Stimulated activated CD8-positive, alpha-beta memory T cell treated with anti-CD3 and anti-CD28 coated beads, Interleukin-15, amount 100 ng/mL, for 48 hours (primary cell): ENCODE measurements at places on chromosomes 5 and 9.
A peak's percentile ranks its signal among the peaks of the same experiment; 100 is the strongest.

DNA sequence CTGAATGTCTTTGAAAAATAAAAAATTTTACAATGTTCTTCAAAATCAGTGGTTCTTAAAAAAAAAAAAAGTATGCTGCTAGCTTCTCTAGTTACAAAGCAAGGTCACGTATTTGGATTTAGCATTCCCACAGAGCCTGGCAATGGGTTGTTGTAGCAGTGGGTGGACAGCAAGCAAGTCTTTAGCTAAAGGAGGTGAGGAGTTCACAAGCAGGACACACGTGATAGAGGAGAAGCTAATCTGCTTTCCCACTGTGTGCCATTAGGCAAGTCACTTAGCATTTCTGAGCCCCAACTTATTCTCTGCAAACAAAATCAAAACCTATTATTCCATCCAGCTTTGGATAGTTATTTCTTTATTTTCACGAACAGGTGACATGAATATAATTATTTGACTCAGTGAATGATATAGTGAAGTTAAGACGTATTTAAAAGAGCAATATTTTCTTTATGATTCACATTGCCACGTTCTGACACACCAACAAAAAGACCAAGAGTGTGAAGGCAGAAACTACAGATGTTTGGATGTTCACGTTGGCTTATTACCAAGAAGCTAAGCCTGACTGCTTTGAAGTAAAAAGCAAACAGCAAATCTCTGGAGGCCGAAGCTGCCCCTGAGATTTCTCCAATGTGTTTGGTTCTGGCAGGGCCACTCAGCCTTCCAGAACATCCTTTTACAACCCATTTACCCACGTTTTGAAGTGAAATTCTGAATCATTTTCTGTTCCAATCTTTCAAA, 612.1 kb upstream of the CDH6 start:
- DNase-seq: no peak

DNA sequence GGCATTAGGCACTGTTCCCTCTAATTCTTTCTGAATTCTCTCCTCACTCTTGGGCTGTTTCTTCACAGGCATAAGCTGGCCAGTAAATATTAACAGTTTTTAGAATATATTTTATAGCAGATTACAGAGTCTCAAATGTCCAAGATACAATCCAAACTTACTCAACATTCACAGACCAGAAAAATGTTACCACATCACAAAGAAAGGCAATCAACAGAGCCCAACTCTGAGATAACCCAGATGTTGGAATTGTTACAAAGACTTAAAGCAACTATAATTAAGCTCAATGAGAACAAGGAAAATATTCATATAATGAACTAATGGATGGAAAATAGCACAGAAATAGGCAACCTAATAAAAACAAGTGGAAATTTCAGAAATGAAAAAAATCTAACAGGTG, 401.1 kb upstream of the RGMB start:
- DNase-seq: no peak

GRCh38 chr5:116632890-116633289, 58.3 kb upstream of the SEMA6A start:
- no peak for DNase-seq

GRCh38 chr5:17219006-17219422, 1.6 kb downstream of the BASP1 start:
- DNase-seq: no peak

DNA sequence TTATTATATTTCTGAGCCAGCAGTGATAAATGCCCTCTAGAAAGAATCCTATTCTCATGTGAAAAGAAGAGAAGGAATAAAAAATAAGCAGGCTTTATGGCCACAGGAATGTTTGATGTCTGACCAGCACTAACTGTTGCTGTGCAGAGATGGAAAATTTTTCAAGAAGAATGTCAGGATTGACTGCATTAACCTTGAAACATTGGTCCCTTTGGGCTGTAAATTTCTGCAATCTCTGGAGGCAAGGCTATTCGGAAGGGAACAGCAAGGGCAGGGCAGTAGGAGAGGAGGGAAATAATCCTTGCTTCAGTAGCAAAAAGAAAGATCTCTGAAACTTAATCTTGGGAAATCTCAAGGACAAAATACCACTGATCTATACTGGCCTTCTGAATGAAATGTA, 415.2 kb downstream of the DNAH5 start:
- no peak for DNase-seq

DNA sequence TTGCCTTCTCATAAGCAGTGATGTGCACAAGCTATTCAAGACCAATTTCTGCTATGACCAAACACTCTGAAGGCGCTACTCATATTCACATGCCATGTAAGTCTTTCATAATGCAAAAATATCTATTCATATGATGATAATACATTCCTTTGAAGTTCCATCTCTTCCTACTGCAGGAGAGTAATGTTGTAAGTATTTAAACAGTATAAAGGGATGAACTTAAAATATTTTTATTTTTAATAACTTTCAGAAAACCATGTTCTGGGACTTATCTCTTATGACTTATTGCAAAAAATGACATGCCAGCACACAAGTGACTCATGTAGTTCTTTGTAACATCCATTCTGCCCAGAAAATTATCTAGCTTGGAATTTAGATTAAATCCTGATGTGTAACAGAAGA, 376.4 kb downstream of the KCTD16 start:
- no peak for DNase-seq

DNA sequence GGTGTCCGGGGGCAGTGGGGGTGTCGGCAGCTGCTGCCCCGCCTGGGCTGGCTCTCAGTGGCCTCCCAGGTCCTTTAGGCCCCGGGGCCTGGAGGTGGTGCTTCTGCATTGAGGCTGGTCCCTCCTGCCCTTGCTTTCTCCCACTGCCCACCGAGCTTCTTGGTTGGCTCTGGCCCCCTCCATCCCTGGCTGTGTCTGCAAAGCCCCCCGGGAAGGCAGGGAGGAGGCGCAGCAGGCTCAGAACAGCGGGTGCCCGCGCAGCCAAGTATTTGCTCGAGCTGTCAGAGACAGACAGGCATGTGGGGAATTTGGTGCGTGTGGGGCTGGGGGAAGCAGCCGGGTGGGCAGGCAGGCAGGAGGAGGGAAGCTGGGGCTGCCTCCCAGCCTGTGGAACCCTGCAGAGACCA, 11.5 kb downstream of the CXXC5 start:
- DNase-seq: no peak

DNA sequence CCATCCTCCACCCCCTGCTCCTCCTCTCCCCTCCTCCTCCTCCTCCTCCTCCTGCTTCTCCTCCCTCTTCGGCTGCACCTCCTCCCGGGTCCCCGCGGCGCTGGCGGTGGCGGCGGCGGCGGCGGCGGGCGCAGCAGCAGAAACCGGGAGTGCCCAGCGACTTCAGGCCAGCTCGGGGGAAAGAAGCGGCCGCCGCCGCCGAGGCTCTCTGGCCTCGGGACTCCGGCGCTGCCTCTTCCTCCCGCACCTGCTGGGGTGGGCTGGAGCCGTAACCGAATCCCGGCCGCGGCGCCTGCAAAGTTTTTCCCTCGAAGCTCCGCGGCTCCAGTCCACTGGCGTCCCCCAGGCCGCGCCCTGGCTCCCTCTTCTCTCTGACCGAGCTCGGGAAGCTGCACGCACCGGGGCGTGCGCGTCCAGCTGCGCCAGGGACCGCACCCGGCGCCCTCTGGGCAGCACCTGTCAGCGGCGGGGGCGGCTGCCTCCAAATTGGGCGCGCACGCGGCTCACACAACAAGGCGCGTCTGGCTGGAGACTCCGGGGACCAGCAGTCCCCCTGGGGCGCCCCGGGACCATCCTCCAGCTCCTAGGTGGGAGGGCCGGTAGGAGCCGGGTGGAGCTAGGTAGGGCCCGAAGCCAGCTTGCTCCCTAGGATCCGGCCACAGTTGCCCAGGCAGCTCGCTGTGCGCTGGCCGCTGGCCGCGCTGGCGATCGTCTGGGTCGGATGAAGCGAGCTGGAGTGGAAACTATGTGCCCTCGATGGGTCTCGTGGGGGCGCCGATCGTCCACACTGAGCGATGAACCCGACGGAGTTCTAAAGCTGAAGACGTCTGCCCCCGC, at the start of gene MCTP1:
Gene MCTP1, minus strand, starts transcription at position 523 of the 837 bp plus-strand sequence.
- peak; percentile 0 for DNase-seq

- DNase-seq: no peak
Observed at GRCh38 chr5:146345578-146346366, 7.1 kb downstream of the POU4F3 start.

DNA sequence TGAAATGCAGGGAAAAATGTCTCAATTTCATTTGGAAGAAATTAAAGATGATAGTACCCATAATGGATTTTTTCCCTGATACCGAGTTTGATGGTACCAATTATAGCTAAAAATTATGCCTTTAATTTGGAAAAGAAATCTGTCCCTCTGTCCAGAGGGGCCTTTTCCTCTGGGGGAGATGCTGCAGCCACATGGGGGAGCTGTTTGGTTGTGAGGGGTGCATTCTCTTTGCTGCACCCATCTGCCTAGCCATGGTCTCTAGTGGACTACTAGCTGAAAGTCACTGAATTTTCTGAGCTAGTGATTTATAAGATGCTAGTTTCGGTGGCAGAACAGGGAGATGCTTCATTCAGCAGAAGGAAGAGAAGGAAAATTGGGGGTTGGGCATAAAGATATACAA, 9.6 kb downstream of the SEC61B start:
- no peak for DNase-seq

DNA sequence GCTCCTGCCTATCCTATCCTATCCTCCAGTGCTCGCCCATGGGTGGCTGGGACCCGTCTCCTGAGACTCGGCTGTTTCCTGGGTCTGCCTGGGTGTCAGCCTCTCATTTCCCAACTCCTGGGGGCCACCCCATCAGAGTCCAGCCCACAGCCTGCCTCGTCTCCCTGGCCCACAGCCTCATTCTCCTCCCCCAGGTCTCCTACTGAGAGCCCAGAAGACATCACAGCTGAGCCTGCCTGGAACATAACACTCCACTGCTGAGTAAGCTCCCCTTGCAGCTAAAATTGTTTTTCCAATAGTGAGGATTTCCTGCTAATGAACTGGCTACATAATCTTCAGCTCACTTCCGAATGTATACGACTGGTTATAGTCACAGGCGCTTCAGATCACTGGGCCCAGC, 95.3 kb downstream of the TTLL11 start:
- DNase-seq: no peak

DNA sequence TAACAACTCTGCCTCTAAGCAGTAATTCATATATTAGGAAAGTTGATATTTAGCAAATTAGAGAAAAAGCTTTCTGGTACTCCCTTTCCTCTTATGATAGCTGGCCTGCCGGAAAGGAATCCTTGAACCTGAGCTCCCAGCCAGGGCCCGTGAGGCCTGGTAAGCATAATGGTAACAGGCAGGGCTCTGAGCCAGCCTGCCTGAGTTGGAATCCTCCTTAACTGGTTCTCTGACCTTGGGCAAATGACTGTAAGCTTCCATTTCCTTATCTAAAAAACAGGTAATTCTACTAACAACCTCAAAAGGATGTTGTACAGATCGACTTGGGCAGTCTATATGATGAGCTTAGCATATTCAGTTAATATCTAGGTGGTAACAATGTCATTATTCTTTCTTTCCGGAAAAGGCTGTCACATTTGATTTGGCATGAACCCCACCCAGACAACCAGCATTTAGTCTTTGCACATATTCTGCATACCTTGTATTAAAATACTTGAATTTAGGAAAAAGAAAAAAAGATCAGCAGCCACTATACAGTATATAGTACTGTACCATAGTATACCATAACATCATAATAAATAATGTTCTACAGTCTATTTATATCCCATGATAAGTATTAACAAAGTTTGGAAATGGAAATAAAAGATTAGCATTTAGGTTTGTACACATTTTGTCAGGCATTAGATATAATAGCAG, 55.7 kb upstream of the MAP3K1 start:
- DNase-seq: no peak

GRCh38 chr5:169964246-169964645, 16.0 kb downstream of the INSYN2B start:
- no peak for DNase-seq

- DNase-seq: no peak
Observed at GRCh38 chr9:18608371-18608770, 134.4 kb downstream of the ADAMTSL1 start.

DNA sequence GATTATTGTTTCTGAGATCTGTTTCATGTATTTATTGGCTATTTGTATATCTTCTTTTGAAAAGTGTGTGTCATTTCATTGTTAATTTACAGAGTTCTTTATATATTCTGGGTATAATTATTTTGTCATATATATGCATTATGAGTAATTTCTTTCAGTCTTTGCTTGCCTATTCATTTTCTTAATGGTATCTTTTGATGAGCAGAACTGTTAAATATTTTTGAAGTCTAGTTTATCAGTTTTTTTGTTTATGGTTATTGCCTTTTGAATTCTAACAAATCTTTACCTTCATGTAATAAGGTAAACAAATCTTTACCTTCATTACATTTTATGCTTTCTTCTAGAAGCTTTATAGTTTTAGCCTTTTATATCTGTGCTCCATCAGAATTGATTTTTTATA, 66.4 kb downstream of the CSNK1G3 start:
- DNase-seq: no peak

GRCh38 chr9:122190597-122191381, 31.1 kb downstream of the MORN5 start:
- no peak for DNase-seq

- DNase-seq: no peak
Observed at GRCh38 chr9:89542401-89543021, 44.6 kb upstream of the SEMA4D start.

DNA sequence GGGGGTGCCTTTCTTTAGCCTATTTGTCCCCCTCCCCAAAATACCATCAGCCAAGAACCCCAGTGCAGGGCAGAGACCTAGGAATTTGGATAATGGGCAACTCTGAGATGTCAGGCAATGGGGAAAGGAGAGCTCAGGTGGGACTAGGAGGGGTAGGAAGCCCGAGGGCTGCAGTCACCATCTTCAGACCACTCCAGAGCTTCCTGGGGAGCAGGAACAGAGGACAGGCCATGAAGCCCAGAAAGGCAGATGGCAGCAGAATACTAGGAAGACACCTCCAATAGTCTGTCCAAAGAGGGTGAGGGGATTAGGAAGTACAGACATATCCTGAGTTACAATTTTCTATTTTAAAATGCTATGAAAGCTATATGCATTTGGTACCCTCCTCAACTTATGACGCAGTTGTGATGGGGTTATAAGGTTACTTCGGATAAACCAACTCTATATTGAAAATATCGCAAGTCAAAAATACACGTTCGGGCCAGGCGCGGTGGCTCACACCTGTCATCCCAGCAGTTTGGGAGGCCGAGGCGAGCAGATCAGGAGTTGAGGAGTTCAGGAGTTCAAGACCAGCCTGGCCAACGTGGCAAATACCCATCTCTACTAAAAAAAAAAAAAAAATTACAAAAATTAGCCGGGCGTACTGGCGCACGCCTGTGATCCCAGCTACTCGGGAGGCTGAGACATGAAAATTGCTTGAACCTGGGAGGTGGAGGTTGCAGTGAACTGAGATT, 34.6 kb upstream of the IL17B start:
- DNase-seq: no peak

DNA sequence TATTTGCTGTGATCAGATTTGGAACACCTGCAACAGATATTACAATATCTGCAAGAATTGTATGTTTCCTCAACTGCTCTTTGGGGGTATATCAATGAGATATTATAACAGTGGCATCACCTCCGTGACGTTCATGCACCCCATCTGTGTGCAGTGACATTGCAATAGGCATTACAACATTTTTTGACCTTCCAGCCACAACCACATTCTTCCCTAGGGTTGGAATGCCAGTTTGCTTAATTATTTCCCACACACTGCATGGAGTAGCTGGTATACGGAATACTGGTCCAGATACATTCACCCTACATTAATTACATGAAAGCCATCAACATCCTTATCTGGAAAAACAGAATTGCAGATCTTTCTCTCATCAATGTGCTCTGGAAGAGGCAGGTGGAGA, 42.3 kb downstream of the FBXO4 start:
- DNase-seq: no peak
